Stomach (tissue), 19 donors: ENCODE measurements at places on chromosomes 12 and 14. TPM values are rescaled to one million over a fixed set of nuclear protein-coding genes. Genes with fewer than 3 reads are reported as not detected.
A peak's percentile ranks its signal among the peaks of the same experiment; 100 is the strongest.

The ACOT4 gene
- polyA plus RNA-seq, result 1.4 TPM

The TAS2R42 gene
- not detected for polyA plus RNA-seq

DNA sequence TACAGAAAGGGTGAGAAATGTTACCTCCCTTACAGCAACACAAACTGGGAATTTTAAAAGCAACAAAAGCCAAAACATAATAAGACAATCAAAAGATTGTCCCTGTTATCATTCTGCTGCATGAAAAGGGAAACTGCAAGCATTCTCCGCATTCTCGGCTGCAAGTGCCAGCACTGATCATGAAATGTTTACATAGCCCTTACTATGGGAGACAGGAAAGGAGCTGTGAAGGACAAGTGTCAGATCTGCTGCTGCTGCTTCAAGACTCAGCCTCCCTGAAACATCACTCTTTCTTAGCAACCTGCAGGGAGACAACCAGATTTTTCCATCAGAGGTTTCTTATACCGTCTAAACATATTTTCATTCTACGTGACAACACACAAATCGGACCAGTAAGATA, 20.1 kb downstream of the DENND5B start:
- no peak overlapping the region for H3K27ac ChIP-seq
- DNase-seq, result no peak
- no peak overlapping the region for H3K4me3 ChIP-seq
- H3K27me3 ChIP-seq, result no peaks in the 10 kb centered on the region
- no peaks in the 10 kb centered on the region for H3K36me3 ChIP-seq
- H3K4me1 ChIP-seq, result no peaks in the 10 kb centered on the region

DNA sequence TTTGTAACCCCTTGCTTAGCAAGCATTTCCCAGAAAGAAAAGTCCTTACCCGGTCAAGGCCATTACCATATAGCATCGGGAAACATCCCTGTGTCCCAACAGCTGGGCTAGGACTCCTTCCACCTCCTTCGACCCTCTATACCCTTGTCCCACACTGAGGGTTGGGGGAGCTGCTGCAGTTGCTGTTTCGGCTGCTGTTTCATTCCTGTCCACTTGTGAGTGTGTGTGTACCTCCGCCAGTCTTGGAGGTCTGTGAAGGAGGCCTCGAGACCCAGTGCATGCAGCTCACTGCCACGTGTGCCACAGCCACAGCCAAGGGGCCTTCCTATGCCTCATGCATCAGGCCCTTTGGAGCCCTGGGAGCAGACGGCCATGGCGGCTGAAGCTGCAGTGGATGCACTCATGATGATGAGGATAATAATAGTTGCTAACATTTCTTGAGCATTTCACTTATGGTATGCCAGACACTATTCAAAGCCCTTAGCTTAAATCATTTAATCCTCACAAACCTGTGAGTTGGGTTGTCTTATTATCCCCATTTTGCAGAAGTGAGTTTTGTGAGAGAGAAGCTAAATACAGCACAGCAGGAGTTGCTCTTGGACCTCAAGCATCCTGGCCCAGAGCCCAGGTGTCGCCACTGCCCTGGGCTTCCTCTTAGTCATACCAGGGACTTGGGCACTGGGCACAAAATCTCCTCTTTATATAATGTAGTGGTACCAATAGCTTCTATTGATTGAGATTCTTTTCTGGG, 156.5 kb downstream of the PRKCH start:
- H3K4me3 ChIP-seq, result no peak overlapping the region
- DNase-seq, result no peak
- H3K36me3 ChIP-seq, result no peaks in the 10 kb centered on the region
- H3K27me3 ChIP-seq, result no peaks in the 10 kb centered on the region
- peak overlapping the region; percentile 89 for H3K27ac ChIP-seq

- H3K27ac ChIP-seq, result no peak overlapping the region
- no peaks in the 10 kb centered on the region for H3K36me3 ChIP-seq
- no peak overlapping the region for H3K4me3 ChIP-seq
- no peaks in the 10 kb centered on the region for H3K4me1 ChIP-seq
- H3K27me3 ChIP-seq, result no peaks in the 10 kb centered on the region
- DNase-seq, result no peak
These were observed 67.6 kb downstream of the GTF2A1 start for GRCh38 chr14:81153187-81153586.

DNA sequence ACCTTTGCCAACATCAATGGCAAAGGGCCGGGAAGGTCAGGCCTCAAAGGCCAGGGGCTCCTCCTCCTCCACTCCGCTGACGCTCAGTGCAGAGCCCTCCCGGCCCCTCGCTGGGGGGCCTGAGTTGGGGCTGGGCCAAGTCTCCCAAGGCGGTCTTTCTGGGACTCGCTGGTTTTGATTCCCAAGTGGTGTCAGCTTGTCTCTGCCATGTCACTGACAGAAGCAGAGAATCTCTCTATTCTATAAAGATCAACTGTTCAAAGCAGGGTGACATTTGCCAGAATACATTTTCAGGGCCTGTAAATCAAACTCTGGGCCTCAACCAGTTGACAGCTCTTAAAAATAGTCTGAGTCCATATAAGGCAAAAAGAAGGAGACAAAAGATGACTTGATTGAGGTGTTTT, 75.9 kb downstream of the CCDC88C start:
- H3K36me3 ChIP-seq, result peaks cover 45% of the 10 kb centered on the region
- no peak overlapping the region for H3K4me3 ChIP-seq
- no peaks in the 10 kb centered on the region for H3K27me3 ChIP-seq
- DNase-seq, result no peak
- H3K27ac ChIP-seq, result no peak overlapping the region

- H3K36me3 ChIP-seq, result no peaks in the 10 kb centered on the region
- no peak overlapping the region for H3K27ac ChIP-seq
- peaks cover 59% of the 10 kb centered on the region for H3K4me1 ChIP-seq
- no peak overlapping the region for H3K4me3 ChIP-seq
- H3K27me3 ChIP-seq, result no peaks in the 10 kb centered on the region
These were observed 20.7 kb downstream of the ATXN2 start for GRCh38 chr12:111578276-111578970.

DNA sequence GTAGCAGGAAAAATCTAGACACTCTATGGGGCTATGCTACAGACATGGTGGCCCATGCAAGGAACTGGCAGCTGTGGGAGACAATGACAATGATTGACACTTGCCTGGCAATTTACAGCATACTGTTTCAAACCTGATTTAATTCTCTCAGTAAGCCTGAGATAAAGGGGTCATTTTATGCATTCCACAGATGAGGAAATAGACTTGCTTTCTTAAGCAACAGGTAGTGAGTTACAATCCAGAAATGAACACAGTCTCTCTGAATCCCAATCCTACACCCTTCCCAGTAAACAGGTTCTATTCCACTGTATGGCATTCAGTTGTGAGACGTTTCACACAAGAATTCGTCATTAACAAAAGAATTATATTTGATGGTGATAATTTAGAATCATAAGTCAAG, 15.5 kb upstream of the PCNX1 start:
- H3K27ac ChIP-seq, result no peak overlapping the region
- H3K4me3 ChIP-seq, result no peak overlapping the region
- DNase-seq, result no peak
- H3K36me3 ChIP-seq, result no peaks in the 10 kb centered on the region
- peaks cover 13% of the 10 kb centered on the region for H3K4me1 ChIP-seq

DNA sequence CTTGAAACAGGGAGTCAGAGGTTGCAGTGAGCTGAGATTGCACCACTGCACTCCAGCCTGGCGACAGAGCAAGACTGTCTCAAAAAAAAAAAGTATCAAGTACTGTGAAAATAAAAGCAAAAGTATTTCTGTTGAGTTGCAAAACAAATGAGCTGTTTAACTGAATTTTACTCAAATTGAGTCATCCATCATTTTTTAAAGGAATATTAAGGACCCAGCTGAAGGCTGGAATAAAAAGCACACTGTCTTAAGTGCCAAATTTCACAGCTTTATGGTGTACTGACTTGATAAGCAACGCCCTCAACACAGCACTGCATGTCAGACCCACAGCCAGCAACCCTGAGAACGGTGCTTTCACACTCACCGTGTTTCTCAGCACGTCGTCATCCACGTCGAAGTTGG, 57.9 kb downstream of the AMN start:
- peaks cover 62% of the 10 kb centered on the region for H3K36me3 ChIP-seq
- H3K4me3 ChIP-seq, result no peak overlapping the region
- H3K4me1 ChIP-seq, result no peaks in the 10 kb centered on the region
- no peak overlapping the region for H3K27ac ChIP-seq
- no peaks in the 10 kb centered on the region for H3K27me3 ChIP-seq

- no peak overlapping the region for H3K4me3 ChIP-seq
- no peaks in the 10 kb centered on the region for H3K27me3 ChIP-seq
- H3K27ac ChIP-seq, result no peak overlapping the region
- no peak for DNase-seq
- H3K36me3 ChIP-seq, result no peaks in the 10 kb centered on the region
These were observed 45.7 kb downstream of the EIF2S3B start for GRCh38 chr12:10551375-10551774.

DNA sequence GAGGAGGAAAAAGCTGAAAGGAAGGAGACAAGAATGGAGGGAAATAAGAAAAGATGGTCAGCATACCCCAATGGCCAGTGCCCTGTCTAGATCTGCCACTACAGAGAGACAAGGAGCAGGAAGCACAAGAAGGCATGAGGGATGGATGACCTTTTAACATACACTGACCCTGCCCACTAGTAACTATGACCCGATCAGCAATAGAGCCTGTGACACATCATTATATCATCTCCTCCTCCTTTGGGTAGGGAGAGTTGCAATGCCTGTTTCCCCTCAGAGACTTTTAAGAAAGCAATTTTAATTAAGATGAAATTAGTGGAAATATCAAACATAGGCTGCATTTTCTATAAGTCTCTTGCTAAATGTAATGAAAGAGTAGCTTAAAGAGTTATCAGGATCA, 4.7 kb upstream of the SLC2A13 start:
- no peak overlapping the region for H3K4me3 ChIP-seq
- no peak for DNase-seq
- H3K27me3 ChIP-seq, result no peaks in the 10 kb centered on the region

GRCh38 chr14:34368971-34369647, 92.9 kb downstream of the SPTSSA start:
- peaks cover 9% of the 10 kb centered on the region for H3K4me1 ChIP-seq
- no peaks in the 10 kb centered on the region for H3K27me3 ChIP-seq
- no peak overlapping the region for H3K4me3 ChIP-seq
- peak overlapping the region; percentile 30 for H3K27ac ChIP-seq
- H3K36me3 ChIP-seq, result no peaks in the 10 kb centered on the region

DNA sequence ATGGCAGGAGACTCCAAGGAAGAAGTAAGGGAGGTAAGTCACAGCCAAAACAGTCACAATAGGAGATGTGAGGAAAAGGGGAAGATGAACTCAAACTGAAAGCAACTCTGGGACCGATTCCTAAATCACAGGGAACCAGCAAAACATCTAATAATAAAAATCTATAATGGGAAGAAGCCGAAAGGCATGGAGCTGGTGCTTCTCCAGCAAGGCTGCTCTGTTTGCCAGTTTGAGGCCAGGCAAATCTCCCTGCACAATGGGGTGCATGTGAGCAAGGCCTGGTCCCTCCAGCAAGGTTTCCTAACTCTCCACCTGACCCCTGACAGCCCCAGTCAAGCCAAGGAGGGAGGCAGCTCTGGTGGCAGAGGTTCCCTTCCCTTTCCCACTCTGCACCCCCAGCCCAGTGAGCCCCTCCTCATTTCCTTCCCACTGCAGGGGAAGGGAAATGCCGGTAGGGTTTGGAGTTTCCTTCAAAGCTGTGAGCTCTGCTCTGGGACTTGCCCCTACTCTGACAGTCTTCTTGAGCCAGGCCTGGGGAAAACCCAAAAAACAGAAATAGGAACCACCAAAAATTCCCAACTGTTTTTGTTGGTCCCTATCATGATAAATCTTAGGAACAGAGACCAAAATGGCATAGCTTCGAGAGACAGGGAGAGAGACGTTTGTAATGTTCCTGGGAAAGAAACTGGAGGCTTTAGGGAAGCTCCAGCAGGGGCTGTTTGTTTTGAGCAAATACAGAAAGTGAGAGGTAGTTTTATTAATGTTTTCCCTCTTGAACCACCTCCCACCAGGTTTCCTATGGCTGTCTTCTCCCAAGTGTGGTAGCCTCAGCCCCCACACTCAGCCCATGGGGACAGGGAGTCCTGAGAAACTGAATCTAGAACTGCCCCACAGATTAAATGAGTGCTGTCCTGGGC, 34.6 kb downstream of the FMNL3 start:
- no peaks in the 10 kb centered on the region for H3K36me3 ChIP-seq
- no peaks in the 10 kb centered on the region for H3K27me3 ChIP-seq
- H3K4me1 ChIP-seq, result peaks cover 64% of the 10 kb centered on the region
- no peak overlapping the region for H3K4me3 ChIP-seq
- peak; percentile 36 for DNase-seq

DNA sequence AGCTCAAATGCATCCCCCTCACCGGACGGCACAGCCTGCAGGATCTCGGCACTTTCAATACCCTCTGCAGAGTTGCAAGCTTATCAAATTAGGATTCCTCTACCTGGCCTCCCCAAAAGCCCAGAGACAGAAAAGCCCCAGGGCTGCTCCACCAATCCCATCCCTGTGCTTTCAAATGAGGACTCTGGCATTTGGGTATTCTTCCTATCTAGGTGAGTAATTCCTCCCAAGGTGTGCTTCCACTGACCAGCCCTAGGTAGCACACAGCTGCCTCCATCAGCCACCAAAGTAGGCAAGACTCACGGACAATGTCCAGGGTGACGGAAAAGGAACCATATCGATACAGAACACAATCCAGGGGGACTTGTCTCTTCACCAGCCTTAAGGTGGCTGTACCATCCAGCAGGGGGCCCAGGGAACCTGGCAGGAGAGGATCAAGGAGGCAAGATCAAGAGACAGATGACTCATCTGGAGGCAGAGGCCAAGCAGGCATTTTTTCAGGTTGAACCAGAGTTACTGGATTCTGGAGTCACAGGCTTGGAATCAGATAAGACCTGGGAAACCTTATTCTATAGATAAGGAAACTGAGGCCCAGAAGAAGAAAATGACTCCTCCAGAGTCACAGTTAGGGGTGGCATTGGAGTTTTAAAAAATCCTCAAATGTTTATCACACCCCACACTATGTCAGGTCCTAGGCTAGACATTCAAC, 9.9 kb downstream of the PMEL start:
- no peaks in the 10 kb centered on the region for H3K4me1 ChIP-seq
- DNase-seq, result peak; percentile 32
- no peak overlapping the region for H3K27ac ChIP-seq
- no peak overlapping the region for H3K4me3 ChIP-seq

DNA sequence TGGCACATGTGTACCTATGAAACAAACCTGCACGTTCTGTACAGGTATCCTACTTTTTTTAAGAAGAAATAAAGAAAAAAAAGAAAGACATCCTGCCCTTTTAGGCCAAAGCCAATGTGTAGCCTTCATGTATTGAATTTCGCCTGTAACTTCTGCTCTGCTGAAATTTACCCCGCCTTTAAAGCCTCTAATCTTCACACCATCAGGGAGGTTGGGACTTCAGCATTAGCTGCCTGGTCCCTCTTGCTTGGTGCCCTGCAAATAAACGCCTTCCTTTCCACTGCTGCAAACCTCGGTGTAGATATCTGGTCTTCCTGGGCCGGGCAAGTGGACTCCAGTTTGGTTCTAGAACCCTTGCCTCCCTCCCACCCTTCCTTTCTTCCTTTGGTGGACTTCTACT, 2.6 kb upstream of the KRT71 start:
- H3K4me1 ChIP-seq, result no peaks in the 10 kb centered on the region
- no peak overlapping the region for H3K4me3 ChIP-seq
- no peaks in the 10 kb centered on the region for H3K36me3 ChIP-seq
- H3K27ac ChIP-seq, result no peak overlapping the region

GRCh38 chr12:55974308-55974730, 441 bp downstream of the RAB5B start:
- no peaks in the 10 kb centered on the region for H3K27me3 ChIP-seq
- H3K4me3 ChIP-seq, result peak overlapping the region; percentile 96
- H3K27ac ChIP-seq, result peak overlapping the region; percentile 98
- peak; percentile 54 for DNase-seq

GRCh38 chr14:52069307-52070050, 620 bp upstream of the NID2 start:
- H3K4me3 ChIP-seq, result peak overlapping the region; percentile 65
- H3K27ac ChIP-seq, result peak overlapping the region; percentile 54
- DNase-seq, result no peak
- H3K27me3 ChIP-seq, result peaks cover 33% of the 10 kb centered on the region
